Activated CD8-positive, alpha-beta memory T cell treated with anti-CD3 and anti-CD28 coated beads, Interleukin-2, amount 50 U/mL, for 4 hours (primary cell): ENCODE measurements at places on chromosomes 1 and 21.

DNA sequence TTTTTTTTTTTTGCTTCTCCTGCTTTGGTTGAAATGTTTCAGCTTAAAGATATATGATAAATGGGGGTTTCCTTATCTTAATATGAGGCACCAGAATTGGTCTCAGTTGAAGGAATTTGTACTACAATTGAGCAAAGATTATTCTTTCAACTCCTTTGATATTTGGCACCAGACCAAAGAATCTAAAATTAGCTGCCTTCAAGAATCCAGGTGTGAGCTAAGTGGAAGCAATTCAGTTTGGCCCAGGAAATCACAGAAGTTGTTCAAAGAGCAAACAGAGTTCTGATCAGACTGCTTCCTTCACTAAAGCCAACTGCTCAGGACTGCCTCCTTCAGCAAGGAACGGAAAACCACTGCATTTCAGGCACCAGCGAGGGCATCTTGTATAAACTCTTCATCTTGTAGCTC lies 68.3 kb upstream of the BCAR3 start:
- no peak for DNase-seq

DNA sequence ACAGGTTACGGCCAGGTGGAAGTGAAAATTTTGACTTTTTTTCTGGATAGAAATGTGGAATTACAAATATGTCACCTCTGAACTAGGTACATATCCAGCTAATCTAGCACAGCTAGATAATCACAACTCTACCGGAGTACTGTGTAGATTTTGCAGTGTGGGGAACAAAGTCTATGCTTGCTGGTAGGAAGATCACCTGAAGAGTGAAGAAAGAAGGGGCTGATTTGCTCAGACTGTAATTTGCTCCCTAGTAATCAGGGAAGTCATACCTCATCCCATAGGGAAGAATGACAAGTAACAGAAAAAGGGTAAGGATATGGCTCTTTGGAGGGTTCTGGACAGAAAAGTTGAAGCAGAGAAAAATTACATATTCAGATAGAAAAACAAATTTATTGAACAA lies 319.6 kb upstream of the TMPRSS15 start:
- DNase-seq: no peak

DNA sequence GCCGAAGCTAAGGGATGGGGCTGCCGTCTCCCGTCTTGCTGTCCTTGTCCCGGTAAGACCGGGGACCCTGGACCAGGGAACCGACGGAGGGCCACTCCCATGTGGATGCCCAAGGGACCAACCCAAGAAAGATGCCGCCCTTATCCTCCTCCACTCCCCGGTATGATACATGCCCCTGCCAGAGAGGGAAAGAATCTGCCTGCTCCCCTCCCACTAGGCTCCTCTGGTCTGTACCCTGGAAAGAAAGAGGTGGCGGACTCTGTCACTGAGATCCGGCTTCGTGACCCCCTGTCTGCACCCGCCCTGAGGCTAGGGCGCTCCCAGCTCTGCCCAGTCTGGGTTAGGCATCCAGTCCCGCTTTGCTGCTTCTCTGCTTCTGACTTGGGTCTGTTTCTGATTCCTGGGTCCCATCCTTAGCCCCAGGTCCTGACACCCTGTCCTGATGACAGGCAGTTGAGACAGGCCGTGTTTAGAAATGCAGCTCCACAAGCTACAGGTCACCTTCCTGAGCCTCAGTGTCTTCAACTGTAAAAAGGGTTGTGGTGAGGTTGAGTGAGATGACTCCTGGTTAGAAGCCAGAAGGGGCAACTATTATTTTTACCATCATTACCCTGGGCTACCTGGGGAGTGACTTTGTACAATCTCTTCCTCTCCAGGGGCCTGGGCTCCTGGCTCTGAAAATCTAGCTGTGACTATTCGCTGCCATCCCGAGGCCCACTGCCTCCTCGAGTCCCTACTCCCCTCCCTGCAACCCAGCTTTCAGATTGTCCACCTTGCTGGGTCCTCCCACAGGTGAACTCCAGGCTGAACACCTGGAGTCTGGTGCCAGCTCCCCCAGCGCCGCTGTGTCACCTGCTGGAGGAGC lies 3.7 kb downstream of the MATN1 start:
- no peak for DNase-seq

DNA sequence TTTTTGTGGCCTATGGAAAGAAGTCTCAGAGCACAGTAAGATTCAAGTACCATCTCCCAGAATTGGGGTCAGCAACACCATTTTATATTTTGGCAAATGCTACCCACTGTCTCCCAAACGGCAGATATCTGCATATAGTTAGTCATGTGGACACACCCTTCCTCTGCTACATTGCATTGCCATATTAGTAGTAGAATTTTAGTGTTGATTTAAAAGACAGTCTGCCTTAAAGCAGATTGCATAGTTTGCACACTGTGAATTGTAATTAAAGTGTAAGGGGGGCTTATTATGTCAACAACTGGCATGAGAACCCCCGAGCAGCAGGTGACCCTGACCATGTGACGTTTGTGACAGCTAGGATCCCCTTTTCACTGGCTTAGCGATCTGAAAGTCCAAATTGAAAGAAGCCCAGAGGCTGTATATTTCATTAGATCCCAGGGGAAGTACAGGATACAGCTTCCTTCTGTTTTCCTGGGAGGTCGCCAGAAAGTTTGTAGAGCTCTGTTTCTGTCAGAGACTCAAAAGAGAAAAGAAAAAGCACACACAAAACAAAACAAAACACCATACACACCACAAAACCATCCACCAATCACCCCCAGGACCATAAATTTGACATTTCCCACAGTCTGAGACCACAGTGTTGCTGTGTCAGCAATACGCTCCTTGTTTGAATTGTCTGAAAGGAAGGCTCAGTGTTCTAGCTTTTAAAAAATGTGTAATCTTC lies 172.4 kb downstream of the NFIA start:
- DNase-seq: no peak

DNA sequence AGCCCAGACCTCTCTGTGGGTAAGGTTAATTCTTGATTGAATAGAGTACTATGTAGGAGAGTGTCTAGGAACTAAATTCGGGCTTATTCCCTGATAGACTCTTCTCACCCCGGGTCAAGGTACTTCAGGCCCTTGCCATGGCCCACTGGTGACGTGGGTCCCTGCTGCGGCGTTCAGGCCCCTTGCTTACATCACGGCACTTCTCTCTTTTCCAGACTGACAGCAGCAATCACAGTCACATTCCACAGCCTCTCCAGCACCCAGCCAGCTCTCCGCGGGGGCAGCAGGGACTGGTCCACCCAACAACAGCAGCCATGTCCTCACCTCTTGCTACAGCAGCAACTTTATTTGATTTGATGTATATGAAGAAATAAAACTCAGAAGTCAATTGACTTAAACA lies 401.2 kb upstream of the VAMP3 start:
- DNase-seq: no peak

GRCh38 chr1:39048745-39049370 lies 22.7 kb downstream of the NDUFS5 start:
- DNase-seq: no peak

DNA sequence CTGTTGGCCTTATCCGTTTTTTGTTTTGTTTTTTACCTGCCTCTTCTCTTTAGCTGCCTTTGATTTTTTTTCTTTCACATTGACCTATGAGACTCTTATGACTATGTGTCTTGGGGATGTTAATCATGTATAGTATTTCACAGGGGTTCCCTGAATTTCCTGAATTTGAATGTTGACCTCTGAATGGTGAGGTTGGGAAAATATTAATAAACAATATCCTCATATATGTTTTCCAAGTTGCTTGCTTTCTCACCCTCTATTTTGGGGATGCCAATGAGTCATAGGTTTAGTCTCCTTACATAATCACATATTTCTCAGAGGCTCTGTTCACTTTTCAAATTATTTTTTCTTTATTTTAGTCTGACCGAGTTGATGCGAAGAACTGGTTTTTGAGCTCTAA lies 29.6 kb downstream of the GBP5 start:
- no peak for DNase-seq

GRCh38 chr1:44805311-44806024 lies 1.7 kb downstream of the DYNLT4 start:
- no peak for DNase-seq

- DNase-seq: no peak
Measured at GRCh38 chr1:115753830-115754229, 14.7 kb downstream of the CASQ2 start.

DNA sequence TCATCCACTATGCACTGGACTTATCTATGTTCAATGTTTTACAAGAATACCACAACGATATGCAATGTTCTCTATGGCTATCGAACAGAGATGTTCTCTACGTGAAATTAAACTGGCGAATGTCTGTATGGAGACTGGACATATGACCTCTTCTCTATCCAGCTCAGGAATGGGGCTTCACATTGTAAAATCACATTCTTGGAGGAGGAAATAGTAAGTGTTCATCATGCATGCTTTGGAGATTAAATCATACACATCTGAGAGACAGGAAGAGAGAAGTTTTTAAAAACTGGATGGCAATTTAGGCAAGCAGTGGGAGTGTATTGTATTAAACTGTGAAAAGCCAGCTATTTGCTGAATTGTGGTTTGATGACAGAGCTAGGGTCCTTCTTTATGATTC lies 47.9 kb upstream of the RGL1 start:
- no peak for DNase-seq

DNA sequence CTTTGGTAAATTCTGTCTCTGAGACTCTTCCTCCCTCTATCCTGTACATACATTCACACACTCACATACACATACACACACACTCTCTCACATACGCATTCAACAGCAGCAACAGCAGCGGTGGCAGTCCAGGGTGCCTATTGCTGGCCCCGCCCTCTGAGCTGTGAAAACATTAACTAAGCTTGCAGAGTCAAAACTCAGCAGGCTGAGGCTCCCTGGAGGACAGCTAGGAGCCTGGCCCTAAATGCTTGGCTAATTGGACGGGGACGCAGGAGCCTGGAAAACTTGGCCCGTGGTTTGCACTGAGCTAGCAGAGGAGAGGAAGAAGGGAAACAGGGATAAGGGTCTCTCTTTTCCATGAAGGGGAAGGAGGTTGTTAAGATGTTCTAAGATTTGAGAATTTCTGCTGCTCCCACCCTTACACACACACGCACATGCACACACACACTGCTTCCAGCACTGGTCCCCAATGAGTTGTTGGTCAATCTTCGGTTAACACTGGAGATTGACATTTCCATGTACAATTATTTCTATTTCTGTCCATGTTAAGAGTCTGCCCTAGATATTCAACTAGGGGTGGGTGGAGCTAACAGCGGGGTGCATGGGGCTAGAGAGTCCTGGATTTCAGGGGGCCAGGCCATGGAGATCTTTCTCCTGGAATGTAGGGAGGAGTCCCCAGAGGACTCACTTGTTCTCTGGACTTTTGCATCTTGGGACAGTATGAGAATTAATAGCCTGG lies 94.2 kb downstream of the PLXNA2 start:
- DNase-seq: no peak

DNA sequence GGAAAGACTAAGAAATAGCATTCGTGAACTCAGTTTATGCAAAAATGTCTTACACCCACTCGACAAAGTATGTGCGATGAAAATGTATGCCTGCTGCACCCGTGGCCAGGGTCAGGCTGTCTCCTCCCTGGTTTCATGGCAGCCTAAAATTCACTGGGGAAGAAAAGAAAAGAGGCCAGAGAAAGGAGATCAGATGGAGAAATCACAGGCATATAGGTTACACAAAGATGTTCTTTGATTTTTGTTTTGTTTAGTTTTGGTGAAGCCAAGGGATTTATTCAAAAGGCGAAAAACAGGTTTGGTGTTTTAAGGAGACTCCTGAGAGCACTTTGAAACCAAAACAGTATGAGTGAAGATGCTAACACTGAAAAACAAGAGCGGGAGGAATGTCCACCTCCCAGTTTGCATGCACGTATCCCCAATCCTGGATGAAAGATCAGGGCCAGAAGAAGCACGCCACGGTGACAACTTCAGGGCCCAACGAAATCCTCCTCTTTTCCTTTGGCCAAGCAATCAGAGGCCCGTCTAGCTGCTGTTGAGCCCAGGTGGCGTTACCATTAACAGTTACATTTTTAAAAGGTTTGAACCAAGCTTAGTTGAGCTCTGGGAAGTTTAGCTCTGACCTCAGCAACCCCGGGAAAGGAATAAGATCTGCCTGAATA lies 992 bp upstream of the SSX2IP start:
- DNase-seq: no peak

DNA sequence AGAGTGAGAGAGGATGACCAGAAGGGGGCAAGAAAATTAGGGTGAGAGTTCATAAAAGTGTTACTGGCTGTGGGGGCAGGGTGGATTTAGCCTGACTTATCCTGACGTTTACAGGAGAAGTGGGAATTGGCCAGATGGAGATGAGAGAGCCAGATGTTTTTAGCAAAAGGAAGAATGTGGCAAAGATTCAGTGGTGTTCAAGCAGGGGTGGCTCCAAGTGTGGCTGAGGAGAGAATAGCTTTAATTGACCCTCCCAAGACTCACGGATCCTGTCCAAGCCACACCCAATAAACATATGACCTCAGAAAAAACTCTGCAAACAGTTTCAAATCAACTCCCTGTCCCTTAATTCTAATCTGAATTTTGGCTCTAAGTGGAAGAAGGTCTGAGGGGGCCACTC lies 35.2 kb upstream of the EDEM3 start:
- DNase-seq: no peak

DNA sequence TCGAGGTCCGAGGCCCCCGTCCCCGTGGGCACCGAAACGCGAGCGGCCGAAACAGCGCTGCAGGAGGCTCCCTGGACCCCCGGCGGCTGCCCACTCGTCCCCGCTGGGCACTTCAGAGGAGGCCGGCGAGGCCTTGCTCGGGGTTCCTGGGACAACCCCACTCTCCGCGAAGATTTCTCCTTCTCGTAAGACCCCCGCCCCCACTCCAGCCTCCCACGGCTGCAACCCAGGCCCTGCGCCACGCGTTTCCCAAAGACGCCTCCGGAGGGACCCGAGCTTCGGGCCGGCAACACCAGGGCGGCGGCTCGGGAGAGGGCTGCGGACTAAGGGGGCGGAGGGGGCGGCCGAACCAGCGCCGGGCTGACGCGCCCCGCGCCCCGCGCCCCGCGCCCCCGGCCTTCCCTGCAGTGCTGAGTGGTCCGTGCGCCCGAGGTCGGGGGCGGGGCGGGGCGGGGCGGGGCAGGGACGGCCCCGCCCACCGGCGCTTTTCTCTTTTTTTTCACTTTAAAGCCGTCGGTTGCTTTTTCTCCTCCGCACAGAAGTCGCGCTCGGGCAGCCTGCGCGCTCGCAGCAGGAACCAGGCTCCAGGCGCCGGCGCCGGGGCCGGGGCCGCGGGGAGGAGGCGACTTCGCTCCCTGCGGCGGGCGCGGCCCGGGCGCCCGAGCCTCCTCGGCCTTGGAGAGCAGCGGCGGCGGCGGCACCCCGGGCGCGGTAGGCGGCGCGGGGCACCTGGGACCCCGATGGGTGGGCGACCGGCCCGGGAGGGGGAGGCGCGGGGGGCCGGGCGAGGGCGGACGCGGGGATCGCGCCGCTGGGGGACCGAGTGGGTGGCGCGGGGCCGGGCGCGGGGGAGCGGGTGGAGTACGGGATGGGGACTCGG lies at the start of gene SPSB1:
Gene SPSB1 (plus strand): TSS at position 534 of the 880 bp plus-strand sequence. CDS start 62,998 bp downstream, outside the sequence.
- peak; percentile 60 for DNase-seq

GRCh38 chr1:228354390-228355320 lies 52.0 kb downstream of the TRIM11 start:
- no peak for DNase-seq

- DNase-seq: no peak
Measured at GRCh38 chr1:167477986-167478385, 40.3 kb downstream of the CD247 start.
